ENCODE measurements at places on chromosomes 13 and 19.

GRCh38 chr19:7067716-7068115 is 1.8 kb upstream of the ZNF557 start:
- no peak for DNase-seq

- DNase-seq: no peak
These were observed 18.1 kb upstream of the CELF5 start for GRCh38 chr19:3206216-3206953.

GRCh38 chr19:38671654-38672053 is 24.2 kb downstream of the ACTN4 start:
- no peak for DNase-seq

DNA sequence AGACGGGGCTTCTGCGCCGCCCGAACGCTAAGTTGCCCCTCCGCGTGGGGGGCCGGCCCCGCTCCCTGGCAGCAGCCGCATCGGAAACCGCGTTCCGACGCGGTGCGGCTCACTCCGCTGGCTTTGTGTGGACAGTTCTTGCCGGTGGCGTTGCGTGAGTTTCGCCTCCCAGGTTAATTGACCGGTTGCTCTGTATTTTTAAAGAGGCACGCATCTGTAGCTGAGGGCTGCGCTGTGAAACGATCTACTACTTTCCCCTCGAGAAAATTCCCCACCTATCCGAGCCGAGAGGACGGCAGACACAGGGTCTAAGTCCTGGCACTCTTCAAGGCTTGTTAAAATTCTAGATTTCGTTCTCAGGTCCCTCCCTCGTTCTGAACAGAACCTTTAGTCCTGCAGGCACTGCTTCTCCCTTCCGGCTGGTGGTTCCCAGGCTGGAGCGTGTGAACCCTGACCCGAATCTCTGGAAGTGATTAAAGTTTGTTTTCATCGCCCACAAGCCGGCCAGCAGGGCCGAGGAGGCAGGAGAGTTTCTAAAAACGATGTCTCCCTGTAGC is 933 bp downstream of the ARHGEF7 start:
- DNase-seq: no peak

GRCh38 chr19:1374250-1374577 is 9.5 kb upstream of the NDUFS7 start:
- DNase-seq: no peak

GRCh38 chr13:76982061-76982460 is 9.8 kb upstream of the CLN5 start:
- no peak for DNase-seq

DNA sequence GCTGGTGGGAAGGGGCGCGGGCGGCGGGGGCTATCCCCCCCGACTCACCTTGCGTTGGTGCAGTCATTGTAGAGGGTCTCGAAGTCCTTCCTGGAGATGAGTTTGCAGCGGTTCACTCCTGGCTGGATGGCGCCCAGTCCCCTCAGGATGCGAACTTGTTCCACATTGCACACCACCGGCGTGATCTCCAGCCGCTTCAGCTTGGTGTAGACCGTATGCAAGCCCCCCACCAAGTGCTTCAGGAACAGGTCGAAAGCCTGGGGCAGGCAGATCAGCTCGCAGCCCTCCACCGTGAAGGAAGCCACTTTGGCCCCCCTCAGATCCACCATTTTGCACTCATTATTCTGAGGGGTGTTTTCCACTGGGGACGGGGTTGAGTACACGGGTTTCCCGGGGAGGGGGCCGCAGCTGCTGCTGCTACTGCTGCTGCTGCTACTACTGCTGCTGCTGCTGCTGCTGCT is 1.1 kb downstream of the DACH1 start:
- no peak for DNase-seq

- DNase-seq: no peak
These were observed 34.4 kb downstream of the SLC25A42 start for GRCh38 chr19:19098084-19098702.

GRCh38 chr13:51608857-51609406 is 24.7 kb downstream of the WDFY2 start:
- no peak for DNase-seq
